Psoas muscle (tissue), 8 donors: ENCODE measurements at places on chromosomes 6 and 20.

DNA sequence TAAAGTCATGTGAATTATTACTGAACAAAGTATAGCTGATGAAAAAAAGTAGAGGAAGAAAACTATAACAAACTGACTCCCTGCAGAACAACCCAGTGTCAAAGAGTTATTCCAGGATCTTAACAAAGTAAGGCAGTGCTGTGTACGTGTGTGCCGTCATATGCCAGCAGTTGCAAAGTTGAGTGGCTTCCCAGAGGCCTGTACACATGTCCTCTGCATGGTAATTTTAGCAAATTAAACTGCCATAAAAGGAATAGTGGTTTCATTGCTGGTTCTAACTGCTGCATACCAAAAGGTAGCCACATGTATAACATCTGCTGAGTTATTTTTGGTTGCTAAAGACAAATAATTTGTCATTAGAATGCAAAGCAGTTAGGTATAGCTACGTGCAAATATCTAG, 44.8 kb downstream of the RIPOR2 start:
- peak overlapping the region; percentile 40 for H3K27ac ChIP-seq
- H3K4me3 ChIP-seq: no peak overlapping the region
- H3K36me3 ChIP-seq: no peaks in the 10 kb centered on the region
- no peak for DNase-seq
- no peaks in the 10 kb centered on the region for H3K27me3 ChIP-seq

DNA sequence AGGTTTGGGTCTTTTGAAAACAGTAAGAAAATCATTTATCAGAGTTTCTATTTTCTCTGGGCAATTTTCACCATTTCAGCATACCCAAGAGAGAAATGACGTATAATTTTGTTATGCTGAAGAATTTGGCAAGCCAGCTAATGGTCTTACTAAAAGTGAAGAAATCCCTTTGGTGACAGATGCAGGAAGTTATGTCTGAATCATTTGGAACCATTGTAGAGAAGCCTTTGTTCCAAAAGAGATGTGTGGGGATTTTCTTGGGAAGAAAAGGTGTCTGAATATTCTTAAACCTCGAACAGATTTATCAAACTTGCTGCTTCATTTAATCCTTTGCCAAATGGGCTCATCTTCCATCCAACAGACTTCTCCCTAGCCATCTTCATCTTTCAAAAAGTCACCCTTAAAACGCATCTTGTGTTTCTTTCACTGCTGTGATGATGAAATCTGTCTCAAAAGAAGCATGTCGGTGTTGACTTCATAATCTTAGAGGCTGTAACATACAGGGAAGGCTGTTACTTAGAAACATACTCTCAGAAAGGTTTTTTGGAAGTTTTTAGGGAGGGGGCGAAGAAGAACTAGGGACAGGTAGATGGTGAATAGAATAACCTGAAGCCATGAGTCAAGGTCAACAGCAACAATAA, 39.5 kb downstream of the CITED2 start:
- H3K36me3 ChIP-seq: no peaks in the 10 kb centered on the region
- DNase-seq: no peak
- no peak overlapping the region for H3K4me3 ChIP-seq
- H3K27ac ChIP-seq: peak overlapping the region; percentile 77
- H3K4me1 ChIP-seq: peaks cover 48% of the 10 kb centered on the region
- no peaks in the 10 kb centered on the region for H3K27me3 ChIP-seq

- no peak overlapping the region for H3K27ac ChIP-seq
- no peak overlapping the region for H3K4me3 ChIP-seq
- H3K4me1 ChIP-seq: peaks cover 12% of the 10 kb centered on the region
- no peaks in the 10 kb centered on the region for H3K36me3 ChIP-seq
- H3K27me3 ChIP-seq: no peaks in the 10 kb centered on the region
Measured at GRCh38 chr6:42007286-42008137, 42.8 kb upstream of the TAF8 start.

- no peak overlapping the region for H3K4me3 ChIP-seq
- H3K27me3 ChIP-seq: no peaks in the 10 kb centered on the region
- DNase-seq: no peak
- no peaks in the 10 kb centered on the region for H3K36me3 ChIP-seq
Measured at GRCh38 chr20:23602241-23602640, 3.5 kb downstream of the CST9 start.

- DNase-seq: no peak
- no peak overlapping the region for H3K27ac ChIP-seq
- no peaks in the 10 kb centered on the region for H3K4me1 ChIP-seq
- H3K4me3 ChIP-seq: no peak overlapping the region
Measured at GRCh38 chr6:48869595-48869994, 593.5 kb downstream of the MMUT start.

- no peaks in the 10 kb centered on the region for H3K27me3 ChIP-seq
- no peak for DNase-seq
- H3K27ac ChIP-seq: no peak overlapping the region
- no peaks in the 10 kb centered on the region for H3K4me1 ChIP-seq
Measured at GRCh38 chr6:80339421-80339820, 232.9 kb downstream of the BCKDHB start.

DNA sequence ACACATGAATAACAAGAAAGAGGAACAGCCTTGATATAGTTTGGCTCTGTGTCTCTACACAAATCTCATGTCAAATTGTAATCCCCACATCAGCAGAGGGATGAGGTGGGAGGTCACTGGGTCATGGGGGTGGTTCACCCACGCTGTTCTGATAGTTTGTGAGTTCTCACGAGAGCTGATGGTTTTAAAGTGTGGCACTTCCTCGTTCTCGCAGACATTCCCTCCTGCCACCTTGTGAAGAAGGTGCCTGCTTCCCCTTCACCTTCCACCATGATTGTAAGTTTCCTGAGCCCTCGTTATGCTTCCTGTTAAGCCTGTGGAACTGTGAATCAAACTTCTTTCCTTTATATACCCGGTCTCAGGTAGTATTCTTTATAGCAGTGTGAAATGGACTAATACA, 13.1 kb downstream of the SRPK1 start:
- H3K36me3 ChIP-seq: peaks cover 11% of the 10 kb centered on the region
- H3K27ac ChIP-seq: no peak overlapping the region
- DNase-seq: no peak
- H3K4me3 ChIP-seq: no peak overlapping the region
- H3K4me1 ChIP-seq: no peaks in the 10 kb centered on the region
- no peaks in the 10 kb centered on the region for H3K27me3 ChIP-seq

DNA sequence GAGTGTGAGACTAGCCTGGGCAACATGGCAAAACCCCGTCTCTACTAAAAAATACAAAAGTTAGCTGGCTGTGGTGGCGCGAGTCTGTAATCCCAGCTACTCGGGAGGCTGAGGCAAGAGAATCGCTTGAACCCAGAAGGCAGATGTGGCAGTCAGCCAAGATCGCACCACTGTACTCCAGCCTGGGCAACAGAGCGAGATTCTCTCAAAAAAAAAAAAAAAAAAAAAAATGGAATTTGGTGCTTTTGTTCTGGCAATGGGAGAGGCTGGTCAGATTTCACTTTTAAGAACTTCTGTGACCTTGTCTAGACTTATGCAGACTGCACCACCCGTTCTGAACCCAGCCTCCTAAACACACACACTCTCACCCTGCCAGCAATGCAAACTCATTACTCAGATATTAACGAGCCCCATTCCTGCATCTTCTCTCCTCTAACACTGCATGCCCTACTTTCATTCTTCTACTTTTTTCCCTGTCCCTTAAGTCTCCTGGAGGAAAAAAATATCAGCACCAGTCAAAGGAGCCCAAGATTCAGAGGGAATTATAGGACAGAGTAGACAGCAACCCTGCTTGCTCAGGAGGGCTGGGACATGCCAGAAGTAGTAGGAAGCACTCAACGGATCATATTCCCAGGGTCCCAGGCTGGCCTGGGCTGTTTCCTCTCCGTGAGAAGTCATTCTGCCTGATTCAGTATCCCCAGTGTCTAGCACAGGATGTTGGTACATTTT, 4.4 kb downstream of the MOCS1 start:
- peaks cover 83% of the 10 kb centered on the region for H3K4me1 ChIP-seq
- no peaks in the 10 kb centered on the region for H3K27me3 ChIP-seq
- H3K27ac ChIP-seq: peak overlapping the region; percentile 94
- H3K36me3 ChIP-seq: peaks cover 16% of the 10 kb centered on the region

DNA sequence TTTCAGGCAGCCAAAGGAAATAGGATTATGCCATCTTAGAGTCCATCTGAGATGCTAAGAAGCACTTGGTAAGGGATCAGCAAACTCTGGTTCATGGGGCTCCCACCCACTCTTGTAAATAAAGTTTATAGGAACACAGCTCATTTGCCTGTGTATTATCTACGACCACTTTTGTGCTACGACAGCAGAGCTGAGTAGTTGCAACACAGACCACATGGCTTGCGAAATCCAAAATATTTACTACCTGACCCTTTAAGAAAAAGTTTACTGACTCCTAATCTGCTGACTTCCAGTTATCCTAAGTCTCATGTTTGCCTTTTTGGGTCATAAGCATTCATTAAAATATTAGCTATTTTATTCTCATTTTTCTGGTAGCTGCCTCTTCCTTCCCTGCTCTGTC, 859.0 kb downstream of the QKI start:
- H3K27ac ChIP-seq: no peak overlapping the region
- no peak overlapping the region for H3K4me3 ChIP-seq
- no peak for DNase-seq

DNA sequence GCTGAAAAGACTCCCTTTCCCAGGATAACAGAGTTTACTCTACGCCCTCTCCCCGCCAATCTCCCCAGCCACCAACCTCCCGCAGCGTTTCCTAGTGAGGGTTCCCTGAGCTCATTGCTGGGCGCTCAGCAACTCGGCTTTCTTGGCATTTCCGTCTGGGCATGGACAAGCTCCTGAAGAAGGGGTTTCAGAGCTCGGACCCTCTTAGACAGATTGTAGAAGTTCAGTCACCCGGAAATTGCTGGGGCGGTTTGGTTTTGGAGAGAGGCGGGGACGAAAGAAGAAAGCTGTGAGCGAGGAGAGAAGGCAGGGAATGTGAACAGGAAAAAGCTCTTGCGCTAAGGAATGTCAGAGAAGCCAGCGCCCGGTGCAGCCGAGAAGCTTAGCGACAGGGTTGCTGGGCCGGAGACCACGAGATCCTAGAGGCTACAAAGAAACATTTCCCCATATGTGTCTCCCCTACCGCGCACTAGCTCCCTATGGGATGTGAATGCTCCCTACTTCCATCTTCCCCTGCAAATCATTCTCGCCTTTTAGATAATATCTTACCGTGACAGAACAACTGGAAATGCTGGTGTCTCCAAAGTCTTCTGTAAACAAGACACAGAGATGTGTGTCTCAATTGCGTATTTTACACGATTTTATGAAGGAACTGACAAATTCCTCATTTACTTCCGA, 15.8 kb downstream of the POM121L2 start:
- H3K27ac ChIP-seq: no peak overlapping the region
- DNase-seq: no peak
- no peaks in the 10 kb centered on the region for H3K36me3 ChIP-seq
- H3K4me1 ChIP-seq: no peaks in the 10 kb centered on the region

DNA sequence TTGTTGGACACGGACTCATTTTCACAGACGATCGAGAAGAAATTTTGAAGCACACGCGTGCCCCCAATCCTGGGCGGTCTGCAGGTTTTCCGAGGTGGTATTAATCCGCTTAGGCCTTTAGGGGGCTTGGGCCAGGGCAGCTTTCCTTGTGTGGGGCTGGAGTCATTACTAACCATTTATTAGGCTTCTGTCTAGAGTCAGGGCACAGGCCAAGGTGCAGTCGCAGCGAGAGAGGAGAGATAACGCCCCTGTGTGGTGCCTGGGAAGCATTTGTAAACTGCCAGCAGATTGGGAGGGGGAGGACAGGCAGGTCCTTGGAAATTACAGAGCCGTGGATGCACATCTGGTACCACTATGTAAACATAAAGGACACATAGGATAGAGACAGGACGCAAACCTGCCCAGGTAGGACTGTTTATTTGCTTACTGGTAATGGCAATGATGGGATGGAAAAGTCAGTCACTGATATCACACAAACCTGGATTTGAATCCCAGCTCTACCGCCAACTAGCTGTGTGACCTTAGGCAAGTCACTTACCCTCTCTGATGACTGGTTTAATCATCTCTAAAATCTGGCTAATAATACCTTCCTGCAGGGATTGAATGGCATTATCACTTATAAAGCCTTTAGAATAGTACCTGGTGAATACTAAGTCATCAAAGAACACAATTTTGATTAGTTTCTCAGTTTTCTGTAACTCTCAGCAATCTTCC, 76.4 kb downstream of the TMEM242 start:
- no peak overlapping the region for H3K27ac ChIP-seq
- no peaks in the 10 kb centered on the region for H3K36me3 ChIP-seq
- peaks cover 21% of the 10 kb centered on the region for H3K4me1 ChIP-seq
- no peak for DNase-seq

DNA sequence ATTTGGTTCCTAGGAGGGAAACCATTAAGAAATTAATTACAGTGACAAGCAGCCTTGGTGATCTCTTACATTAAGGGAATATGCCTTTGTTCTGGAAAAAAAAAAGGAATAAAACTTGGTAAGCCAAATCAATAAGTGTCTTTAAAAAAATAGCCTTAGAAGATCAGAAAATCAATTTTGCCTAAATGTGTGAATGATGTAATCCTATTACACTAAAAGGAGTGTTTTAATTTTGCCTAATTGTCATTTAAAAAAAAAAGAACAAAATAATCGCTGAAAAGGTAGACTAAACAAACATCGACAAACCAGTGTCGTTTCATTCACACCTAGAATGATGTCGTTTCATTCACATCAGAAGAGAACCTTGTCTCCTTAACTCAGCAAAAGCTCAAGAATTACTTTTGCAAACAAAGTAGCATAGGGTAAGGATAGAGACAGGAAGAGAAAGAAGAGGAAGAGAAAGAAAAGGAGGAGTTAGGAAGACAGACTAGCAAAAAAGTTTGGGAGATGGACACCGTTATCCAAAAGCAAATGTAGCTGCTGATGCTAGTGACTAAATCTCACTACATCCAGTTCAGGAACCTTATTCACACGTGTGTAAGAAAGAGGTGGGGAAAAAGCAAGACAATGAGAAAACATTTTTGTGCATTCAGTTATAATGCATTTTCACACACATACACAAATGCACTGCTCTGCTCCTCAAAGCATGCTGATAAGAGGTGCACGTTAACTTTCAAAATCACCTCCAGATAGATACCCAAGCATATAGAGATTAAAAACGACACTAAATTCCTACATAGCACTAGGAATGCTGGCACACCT, 60.6 kb downstream of the HIVEP2 start:
- peaks cover 67% of the 10 kb centered on the region for H3K4me1 ChIP-seq
- H3K36me3 ChIP-seq: no peaks in the 10 kb centered on the region
- no peak for DNase-seq
- no peaks in the 10 kb centered on the region for H3K27me3 ChIP-seq

DNA sequence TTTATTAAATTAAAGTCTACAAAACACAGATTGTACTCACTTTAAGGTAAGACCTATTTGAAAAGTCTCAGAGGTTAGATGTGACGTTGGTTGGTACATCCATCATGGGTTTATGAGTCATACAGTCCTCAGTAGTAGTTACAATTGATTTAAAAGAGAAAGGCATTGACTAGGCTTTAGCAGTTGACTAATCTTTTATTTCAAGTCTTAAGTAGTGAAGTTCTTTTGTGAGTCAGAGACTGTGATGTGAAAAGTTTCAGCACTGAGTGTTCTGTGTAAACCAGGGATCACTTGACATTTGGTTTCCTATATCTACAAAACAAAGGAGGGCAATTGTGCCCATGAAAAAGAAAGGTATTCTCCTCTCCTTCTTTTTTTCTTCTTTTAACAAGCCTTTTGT, 221.3 kb downstream of the GRIK2 start:
- no peak overlapping the region for H3K27ac ChIP-seq
- H3K36me3 ChIP-seq: no peaks in the 10 kb centered on the region
- no peaks in the 10 kb centered on the region for H3K27me3 ChIP-seq
- no peak for DNase-seq
